Pancreas (tissue), 10 donors: ENCODE measurements at places on chromosomes 13 and 19.
A peak's percentile ranks its signal among the peaks of the same experiment; 100 is the strongest.

GRCh38 chr13:29817604-29818378, 32.6 kb downstream of the UBL3 start:
- no peak for DNase-seq

GRCh38 chr19:40690693-40691420, 406 bp upstream of the NUMBL start:
- DNase-seq: peak; percentile 97

- DNase-seq: no peak
Measured at GRCh38 chr19:20640023-20640422, 21.3 kb downstream of the ZNF626 start.

GRCh38 chr19:1076951-1077350, 10.0 kb downstream of the ARHGAP45 start:
- no peak for DNase-seq

- no peak for DNase-seq
Measured at GRCh38 chr19:3980353-3981251, 4.7 kb downstream of the EEF2 start.

DNA sequence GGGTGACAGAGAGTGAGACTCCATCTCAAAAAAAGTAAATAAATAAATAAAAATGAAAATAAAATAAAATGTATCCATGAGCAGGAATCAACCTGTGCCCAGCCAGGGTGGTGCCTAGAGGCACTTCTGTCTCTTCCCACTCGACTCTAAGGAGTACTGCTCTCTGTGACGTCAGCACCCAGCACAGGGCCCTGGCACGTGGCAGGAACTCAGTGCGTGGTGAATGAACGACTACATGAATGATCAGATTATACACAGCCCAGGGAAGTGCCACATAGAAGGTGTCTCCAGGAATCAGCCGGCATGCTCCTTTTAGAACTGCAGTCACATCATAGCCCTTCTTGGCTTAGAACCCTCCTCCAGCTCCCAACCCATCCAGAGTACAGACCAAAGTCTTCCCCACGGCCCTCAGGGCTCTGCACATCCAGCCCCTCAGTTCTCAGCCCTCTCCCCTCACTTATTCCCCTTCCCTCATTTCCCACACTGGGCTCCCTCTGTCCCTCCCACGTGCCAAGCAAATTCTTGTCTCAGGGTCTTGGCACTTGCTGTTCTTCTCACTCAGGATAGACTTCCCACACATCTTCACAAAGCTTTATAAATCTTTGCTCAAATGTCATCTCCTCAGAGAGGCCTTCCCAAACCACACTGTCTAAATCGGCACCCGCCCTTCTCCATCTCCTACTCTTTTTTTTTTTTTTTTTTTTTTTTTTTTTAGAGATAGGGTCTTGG, 4.2 kb downstream of the CLIP3 start:
- no peak for DNase-seq

GRCh38 chr13:42328672-42329071, 56.7 kb downstream of the AKAP11 start:
- DNase-seq: no peak

GRCh38 chr13:110464556-110465333, 96.8 kb downstream of the RAB20 start:
- DNase-seq: no peak

- no peak for DNase-seq
Measured at GRCh38 chr13:111944171-111944583, 122.8 kb upstream of the SOX1 start.

DNA sequence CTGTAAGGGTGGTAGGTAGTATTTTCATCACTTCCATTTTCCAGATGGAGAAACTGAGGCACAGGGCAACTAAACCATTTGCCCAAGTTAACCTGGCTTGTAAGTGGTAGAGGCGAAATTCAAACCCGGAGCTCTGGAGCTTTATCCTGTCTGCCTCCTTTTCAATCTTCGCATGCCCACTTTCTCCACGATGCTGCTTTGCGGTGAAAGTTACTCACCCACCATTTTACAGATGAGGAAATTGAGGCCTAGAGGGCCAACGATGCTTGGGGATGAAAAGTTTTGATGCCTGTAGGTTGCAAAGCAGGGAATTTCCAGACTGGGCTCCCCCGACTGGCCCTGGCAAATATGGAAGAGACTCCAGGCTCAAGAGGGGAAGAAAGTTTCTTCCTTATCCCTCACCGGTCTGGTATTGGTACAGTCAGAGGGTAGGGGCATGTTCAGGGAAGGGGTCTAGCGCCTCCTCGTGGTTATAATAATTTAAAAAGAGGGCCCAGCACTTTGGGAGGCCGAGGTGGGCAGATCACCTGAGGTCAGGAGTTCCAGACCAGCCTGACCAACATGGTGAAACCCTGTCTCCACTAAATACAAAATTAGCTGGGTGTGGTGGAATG, 1.9 kb upstream of the SH2D3A start:
- DNase-seq: no peak

DNA sequence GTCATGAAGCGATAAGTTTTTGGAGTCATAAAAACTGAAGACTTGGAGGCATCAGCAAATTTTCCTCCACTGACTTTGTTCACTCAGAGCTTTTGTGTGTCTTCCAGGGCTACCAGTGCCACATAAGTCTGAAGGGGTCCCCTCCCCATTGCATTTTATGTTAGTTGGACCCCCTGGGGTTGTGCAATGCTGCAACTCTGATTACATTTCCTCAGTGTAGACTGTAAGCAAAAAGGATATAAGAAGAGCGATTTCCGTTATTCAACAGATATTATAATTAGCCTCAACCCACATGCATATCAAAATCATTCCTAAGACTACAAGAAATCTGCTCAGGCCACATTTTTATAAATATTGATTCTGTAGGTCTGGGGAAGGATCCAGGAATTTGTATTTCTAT, 324.0 kb downstream of the TDRD3 start:
- no peak for DNase-seq

DNA sequence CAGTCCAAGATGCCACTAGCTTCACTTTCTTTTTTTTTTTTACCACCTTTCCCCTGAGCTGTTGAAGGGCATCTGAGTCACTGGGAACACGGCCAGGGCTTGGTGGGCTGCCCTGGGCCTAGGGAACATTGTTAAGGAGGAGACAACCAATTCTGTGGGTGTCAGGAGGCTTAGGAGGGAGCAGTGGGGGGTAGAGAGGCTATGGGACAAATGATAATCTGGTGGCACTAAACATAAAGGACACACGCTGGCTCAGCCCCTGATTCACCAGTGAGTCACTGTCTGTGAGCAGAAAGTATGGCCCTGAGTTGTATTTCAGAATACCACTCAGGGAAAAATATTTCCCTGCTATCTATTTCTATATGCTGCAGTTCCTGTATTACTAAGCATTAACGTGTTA, 207.8 kb downstream of the DCLK1 start:
- no peak for DNase-seq

DNA sequence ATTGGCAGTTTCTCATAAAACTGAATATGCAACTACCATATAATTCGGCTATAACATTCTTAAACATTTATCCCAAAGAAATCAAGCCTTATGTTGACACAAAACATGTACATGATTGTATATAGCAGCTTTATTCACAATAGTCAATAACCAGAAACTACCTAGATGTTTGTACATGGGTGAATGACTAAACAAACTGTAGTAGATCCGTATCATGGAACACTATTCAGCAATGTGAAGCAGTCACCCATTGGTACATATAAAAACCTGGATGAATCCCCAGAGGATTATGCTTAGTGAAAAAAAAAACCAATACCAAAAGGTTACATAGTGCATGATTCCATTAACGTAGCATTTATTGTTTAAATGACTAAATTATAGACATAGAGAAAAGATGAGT, 471.7 kb upstream of the KLHL1 start:
- DNase-seq: no peak

GRCh38 chr13:67518785-67519184, 288.6 kb upstream of the PCDH9 start:
- DNase-seq: no peak

DNA sequence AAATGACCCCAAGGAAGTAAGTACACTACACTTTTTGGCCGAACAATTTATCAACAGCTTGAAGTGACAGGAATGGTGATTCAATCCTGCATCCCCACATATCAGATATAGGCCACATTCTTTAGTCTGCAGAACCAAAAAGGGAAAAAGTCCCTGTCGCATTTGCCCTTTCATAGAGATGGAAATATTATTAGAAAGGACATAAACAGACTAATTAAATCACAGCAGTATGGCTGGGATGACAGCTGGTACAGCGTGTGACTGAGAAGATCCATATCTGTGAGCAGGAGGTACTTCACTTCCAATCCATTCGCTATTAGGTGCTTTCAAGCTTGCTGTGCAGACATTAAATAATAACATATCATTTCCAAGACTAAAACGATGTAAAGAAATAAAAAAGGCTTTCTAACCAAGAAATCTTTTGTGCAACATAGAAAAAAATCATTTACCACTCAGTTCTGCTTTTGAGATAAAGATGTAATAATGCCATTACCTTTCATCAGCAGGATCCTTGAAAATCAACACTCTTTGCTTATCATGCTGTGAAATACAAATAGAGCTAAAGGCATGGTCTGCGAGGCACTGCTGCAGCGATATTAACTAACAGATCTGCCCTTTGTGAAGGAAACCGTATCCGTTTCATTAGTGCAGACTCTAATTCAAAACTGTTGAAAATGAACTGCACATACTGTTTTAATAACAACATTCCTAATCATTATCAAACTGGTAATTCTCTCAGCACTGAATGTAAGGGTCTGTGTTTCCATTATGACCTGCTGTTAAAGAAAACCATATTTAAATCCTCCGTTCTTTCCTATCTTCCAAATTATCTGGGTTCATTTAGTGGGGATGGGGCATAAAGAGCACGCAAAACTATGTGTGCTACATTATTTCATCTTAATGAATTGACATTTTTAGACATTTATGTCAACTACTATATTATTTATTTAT, 245.6 kb downstream of the DACH1 start:
- DNase-seq: no peak

DNA sequence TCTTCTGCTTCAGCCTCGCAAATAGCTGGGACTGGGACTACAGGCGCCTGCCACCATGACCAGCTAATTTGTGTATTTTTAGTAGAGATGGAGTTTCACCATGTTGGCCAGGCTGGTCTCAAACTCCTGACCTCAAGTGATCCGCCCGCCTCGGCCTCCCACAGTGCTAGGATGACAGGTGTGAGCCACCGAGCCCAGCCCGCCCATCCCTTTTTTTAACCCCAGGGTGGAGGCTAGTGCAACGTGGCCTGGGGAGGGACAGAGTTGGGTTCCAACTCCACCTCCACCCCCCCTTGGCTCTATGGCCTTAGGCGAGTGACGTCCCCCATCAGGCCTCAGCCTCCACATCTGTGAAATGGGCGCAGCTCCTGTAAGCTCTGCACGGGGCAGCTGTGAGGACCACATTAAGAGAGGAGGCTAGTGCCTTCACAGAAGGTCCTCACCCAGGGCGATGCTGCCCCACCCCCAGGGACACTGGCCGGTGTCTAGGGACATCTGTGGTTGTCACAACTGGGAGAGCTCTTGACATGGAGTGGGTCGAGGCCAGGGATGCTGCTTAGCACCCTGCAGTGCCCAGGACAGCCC, 37.7 kb downstream of the SMIM24 start:
- DNase-seq: no peak

- no peak for DNase-seq
Measured at GRCh38 chr13:90293793-90294361, 1053.6 kb upstream of the MIR17HG start.

GRCh38 chr19:1824252-1824622, 12.2 kb upstream of the ATP8B3 start:
- no peak for DNase-seq

GRCh38 chr13:112067871-112068539, 1.1 kb downstream of the SOX1 start:
- peak; percentile 51 for DNase-seq

DNA sequence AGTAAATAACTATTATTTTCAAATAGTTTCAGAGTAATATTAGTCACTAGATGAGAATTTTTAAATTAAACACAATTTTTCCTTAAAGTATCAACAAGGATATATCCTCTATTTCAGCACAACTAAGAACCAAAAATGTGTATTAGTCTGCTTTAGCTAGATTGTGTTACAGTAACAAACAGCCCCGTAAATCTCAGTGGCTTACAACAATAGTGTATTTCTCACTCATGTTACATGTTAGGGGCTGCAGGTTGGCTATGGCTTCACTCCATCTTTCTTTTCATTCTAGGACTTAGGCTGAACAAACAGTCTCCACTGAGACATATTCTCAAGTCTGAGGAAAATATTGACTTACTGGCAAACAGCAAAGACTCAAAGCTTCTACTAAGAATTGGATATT, 11.6 kb upstream of the SUCLA2 start:
- DNase-seq: no peak

DNA sequence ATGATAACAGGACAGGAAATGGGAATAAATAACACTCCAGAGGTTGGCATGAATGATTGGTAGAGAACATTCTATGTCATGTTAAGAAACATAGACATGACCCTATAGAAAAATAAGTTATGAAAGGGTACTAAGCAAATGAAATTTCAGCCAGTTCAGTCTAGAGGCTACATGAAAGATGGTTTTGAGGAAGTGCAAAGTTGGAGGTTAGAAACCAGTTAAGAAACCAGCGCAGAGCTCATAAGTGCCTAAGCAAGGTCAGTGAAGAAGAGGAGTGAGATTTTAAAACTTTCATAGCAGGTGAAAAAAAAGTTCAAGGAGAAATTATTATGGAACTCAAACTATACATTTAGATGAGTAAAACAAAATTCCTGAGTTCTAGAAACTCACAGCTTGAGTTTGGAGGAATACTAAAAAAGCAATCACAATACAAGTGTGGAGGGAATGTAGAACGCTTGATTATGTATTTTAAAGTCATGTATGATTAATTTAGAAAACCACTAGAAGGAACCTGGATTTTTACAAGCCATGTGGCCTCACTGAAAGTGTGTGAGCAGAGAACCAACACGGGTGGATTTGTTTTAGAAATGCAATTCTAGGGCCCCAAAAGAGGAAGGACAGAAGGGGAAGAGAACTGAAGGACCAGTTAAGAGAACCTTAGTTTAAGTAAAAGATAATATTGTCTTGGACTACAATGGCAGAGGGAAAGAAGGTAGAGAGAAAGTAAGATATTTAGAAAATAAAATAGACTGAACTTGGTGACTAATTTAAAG, 162.4 kb downstream of the PCDH20 start:
- no peak for DNase-seq

DNA sequence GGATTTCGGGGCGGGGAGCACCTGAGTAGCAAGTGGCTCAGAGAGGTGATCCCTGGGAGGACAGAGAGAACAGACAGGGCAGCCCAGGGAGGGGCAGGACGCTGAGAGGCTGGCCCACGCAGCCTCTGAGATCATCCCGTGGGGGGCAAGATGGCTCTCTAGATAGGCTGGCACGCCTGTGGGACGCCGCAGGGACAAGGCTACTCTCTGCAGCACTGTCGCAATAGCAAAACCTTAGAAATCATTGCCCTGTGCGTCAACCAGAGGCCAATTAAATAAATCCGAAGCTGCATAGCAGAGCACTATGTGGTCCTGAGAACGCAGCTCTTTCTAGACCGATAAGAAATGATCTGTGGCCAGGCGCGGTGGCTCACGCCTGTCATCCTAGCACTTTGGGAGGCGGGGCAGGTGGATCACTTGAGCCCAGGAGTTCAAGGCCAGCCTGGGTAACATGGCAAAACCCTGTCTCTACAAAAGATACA, 5.1 kb downstream of the PEX11G start:
- DNase-seq: no peak

GRCh38 chr13:60013166-60013565, 150.6 kb downstream of the DIAPH3 start:
- DNase-seq: no peak
